SK-N-DZ (cell line): ENCODE measurements at places on chromosomes 1 and 21.
A peak's percentile ranks its signal among the peaks of the same experiment; 100 is the strongest.

DNA sequence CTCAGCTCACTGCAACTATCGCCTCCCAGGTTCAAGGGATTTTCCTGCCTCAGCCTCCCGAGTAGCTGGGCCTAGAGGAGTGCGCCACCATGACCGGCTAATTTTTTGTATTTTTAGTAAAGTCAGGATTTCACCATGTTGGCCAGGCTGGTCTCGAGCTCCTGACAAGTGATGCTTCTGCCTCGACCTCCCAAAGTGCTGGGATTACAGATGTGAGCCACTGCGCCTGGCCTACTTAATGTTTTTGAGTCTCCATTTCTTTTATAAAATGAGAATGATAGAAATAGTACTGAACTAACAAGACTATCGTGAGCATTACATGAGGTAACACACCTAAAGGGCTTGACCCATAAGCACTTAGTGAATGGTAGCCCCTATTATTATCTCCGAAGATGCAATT lies 21.4 kb downstream of the NUAK2 start:
- DNase-seq, result no peak

- DNase-seq, result peak; percentile 7
Observed at GRCh38 chr1:88595355-88596002, 88.6 kb upstream of the PKN2 start.

- DNase-seq, result no peak
Observed at GRCh38 chr21:34897828-34898227, 151.3 kb downstream of the RUNX1 start.

DNA sequence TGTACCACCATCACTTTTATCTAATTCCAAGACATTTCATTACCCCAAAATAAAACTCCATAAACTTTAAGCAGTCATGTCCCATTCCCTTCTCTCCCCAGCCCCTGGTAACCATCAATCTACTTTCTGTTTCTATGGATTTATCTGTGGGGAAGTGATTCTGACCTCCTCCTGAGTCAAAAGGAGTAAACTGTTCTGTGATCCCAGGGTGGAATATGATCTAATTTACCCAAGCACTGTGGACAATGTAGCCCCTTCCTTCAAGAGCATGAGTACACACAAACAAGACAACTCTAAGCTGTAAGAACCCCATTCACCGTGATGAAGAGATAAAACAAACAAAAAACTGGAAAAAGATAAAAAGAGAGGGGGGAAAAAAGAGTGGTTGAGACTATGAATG lies 77.9 kb downstream of the PLPP3 start:
- DNase-seq, result no peak
